ENCODE measurements at places on chromosomes 2 and 18.
A peak's percentile ranks its signal among the peaks of the same experiment; 100 is the strongest.

DNA sequence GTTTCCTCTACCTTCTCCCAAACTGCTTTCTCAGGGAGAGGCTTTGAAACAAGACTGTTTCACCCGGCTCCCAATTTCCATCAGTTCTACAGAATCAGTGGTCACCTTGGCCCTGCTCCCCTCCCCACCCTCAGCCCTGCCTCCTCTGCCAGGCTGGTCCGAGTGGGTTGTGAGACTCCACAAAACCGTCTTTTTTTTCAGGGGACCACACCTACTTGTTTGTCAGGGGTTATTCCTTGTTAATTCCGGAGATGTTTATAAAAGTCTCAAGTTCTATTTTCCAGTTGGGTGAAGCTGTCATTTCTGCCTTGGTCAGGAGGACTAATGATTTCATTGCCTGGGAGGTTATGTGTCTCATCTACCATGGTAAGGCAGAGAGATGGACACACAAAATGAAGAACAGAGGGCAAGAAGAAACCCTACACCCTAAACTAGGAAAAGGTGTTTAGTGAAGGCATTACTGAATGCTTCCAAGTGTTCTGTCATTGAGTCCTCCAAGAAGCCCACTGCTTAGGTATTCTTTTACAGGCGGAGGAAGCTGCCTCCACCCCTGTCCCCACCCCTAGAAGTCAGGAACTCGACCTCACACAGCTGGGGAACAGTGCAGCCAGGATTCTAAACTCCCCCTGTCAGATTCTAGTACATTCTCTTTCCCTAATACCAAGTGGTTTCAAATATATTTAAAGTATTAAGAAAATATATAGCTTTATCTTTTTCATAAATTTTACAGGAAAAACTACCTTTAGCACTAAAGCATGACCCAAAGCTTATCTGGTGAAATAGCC lies 46.3 kb downstream of the COPS8 start:
- no peak for DNase-seq

DNA sequence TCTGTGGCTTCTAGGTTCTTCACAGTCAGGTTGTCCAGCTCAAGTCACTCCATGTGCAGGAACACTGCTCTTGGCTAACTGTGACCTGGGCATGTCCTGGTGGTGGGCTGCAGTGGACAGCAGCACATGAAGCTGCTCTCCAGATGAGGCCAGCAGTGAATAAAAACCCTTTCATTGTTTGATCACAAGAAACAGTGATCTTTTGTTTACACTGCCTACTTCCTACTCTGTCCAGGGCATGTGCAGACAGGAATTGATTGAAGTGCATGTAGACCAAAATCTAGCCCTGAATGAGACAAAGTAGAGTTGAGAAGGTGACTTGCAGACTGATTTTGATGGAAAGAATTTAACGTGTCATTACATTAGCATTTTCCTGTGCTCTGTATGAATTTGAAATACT lies 34.9 kb downstream of the BCL2L11 start:
- DNase-seq: peak; percentile 14

DNA sequence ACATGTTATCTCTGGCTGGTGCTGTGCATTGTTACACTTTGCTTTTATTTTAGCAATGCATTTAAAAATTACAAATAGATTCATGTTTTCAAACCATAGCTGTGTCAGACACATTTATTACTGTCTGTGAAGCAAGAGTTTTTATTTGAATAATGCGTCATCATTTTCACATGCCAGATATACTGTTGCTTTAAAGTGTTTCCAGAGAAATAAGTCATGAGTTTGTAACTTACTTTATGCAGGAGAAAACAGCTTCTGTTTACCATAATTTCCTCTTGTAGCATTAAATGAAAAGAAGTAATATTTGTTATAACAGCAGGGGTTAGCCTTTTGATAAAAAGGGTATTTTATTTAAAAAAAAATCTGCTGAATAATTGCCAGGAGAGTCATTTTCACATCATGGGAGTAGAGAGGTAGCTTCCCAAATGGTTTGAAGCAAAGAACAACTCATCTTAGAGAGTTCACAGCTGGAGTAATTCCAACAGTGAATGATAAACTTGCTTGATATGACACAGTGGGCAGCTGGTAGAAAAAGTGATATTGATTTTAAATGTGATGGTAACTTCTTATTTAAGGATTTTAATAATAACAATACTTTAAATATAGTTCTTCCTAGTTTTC lies 1274.5 kb upstream of the CRIM1 start:
- no peak for DNase-seq

- DNase-seq: no peak
Observed at GRCh38 chr18:8948471-8949149, 153.9 kb upstream of the NDUFV2 start.

DNA sequence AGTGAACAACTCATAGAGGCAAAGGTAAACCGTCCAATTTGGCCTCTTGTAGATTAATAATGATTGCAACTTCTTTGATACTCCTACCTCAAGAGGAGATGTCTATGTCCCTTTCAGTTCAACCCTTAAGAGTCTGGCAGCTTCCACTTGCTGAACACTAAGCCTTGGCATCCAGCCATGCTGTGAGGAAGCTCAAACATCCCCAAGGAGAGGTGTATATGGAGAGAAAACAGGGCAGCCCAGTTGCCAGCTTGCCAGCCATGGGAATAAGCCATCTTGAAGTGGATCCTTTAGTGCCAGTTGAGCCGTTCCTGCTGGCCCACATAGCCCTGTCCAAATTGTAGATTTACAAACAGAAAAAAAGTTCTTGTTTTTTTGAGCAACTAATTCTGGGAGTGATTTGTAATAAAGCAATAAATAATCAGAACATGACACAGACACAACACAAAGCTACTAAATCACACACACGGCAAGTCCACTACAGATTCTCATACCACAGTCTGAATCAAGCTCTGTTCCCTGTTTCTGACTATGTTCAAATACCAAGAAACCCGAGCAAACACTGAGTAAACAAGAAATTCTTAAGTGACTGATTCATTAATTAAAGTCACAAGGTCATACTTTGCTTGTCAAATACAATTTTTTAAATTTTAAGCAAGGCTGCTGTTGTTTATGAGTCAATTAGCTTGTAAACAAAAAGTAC lies 96.1 kb downstream of the PID1 start:
- DNase-seq: peak; percentile 21

- DNase-seq: no peak
Observed at GRCh38 chr18:48931680-48932461, 18.9 kb downstream of the SMAD7 start.

GRCh38 chr2:241081643-241082340 lies 20.3 kb downstream of the MTERF4 start:
- no peak for DNase-seq

GRCh38 chr2:120749506-120750431 lies 14.1 kb downstream of the GLI2 start:
- DNase-seq: no peak

DNA sequence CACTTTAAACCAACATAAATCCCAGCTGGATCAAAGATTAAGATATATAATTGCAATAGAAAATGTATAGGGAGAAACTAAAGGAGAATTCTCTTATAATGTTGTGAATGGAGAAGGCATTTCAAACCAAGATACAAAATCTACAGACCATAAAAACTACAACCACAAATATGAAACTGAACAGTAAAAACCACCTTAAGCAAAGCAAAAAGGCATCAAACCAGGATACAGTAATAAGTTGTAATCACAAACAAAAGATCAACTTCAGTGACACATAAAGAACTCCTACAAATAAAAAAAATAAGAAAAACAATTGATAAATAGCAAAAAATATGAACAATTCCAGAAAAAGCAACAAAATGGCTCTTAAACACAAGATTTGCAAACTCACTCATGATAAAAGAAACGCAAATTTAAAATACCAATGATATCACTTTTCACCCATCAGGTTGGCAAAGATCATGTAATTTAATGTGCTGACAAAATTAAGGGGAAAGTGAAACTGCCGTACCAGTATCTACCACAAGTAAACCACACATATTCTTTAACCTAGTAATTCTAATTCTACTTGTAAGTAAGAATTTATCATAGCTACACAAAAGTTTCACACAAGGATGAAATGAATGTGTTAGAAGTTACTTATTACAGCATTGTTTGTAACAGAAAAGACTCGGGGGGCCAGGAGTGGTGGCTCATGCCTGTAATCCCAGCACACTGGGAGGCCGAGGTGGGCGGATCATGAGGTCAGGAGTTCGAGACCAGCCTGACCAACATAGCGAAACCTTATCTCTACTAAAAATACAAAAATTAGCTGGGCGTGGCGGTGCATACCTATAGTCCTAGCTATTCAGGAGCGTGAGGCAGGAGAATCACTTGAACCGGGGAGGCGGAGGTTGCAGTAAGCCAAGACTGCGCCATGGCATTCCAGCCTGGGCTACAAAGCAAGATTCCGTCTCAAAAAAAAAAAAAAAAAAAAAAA lies 101.9 kb downstream of the USP34 start:
- DNase-seq: no peak

DNA sequence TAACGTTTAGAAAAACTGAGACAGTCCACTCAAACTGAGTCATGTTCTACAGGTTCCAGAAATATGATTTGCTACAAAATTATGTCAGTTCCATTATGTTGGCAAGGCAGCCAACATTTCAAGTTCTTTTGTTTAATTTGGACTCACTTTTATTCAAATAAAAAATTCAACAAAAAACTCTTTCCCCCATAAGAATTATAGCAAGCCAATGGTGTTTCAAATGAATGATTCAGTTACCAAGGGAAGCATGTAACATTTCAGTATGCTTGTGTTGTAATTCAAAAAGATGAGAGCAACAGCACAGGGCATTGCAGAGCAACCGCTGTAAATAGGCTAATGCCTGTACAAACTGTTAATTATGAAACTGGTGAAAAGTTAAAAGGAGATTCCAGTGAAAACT lies 140.8 kb downstream of the FIGN start:
- DNase-seq: no peak

GRCh38 chr2:45154144-45154543 lies 144.9 kb upstream of the SIX2 start:
- no peak for DNase-seq

DNA sequence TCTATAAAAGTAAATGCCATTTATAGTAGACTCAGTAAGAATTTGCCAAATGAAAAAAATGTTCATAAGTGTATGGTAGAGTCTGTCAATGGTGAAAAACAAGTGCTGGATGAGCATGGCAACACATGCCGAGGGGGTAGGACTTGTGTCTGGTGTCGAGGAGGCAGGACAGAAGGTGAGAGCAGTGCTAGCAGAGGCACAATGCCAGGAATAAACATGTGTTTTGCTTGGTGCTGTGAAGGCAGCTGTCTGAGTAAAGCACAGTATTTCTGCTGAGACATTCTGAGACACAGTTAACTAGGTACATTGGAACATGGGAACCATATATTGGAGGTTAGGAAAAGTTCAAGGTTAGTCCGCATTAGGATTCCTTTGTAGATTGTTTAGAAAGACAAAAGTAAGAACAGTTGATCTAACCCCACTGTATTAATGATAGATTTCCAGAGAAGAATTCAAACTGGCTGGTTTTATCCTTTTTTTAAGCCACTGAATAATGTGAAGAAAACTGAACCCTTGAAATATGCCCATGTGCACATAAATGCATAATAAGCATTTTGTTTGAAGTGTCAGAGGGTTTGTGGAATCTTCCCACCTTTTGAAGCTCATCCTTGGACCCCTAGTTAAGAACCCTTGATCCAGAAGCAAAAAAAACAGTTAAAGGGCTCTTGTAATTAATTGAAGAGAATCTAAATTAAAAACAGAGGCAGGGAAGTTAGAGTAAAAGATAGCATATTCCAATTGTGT lies 7.1 kb downstream of the RBM45 start:
- DNase-seq: no peak

GRCh38 chr2:65360441-65360840 lies 72.0 kb downstream of the SPRED2 start:
- DNase-seq: no peak

DNA sequence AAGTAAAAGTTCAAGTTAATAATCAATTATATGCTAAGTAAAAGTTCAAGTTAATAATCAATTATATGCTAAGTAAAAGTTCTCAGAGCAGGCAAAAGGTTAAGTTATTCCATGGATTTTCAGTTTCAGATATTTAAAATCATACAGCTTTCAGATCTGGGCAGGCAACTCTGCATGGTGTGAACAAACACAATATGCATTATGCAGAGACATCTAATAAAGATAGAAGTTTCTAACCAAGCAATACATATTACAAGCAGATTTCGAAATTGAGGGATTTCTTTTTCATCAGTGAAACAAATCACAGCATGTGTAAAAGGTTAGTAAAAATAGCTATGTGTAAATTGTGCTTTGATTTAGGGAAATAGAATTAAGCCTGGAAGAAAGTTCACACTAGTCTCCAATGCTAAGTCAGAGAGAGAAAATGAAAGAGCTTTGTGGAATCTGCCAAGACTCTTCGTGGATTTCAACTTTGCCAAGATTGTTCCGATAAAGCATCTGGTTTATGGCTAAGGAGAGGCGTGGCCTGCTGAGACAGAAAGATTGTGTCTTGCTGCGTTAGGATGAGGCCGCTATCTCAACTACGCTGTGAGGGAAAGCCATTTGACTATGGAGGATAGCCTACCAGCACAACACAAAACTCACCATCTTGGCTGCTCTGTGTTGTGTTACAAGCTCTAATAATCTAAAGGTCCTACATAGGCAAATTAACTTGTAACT lies 60.1 kb upstream of the SLC16A14 start:
- no peak for DNase-seq
